ENCODE measurements at places on chromosomes 3 and 15. TPM values are rescaled to one million over a fixed set of nuclear protein-coding genes. Genes with fewer than 3 reads are reported as not detected.

Gene HHLA2
- not detected for total RNA-seq

Gene C3orf22
- not detected for total RNA-seq

Gene ZNF148
- total RNA-seq = 21.7 TPM

Gene OR4F6
- total RNA-seq = not detected

Gene FBXL22
- 0.20 TPM for total RNA-seq

Gene POPDC2
- total RNA-seq = under 0.01 TPM

Gene CCR3
- total RNA-seq = not detected

Gene MYO5C
- total RNA-seq = 0.20 TPM

Gene MON1A
- total RNA-seq = 13.6 TPM

Gene LRRC31
- total RNA-seq = not detected

Gene COL6A6
- under 0.01 TPM for total RNA-seq

Gene NOX5
- 0.37 TPM for total RNA-seq

Gene DPPA4
- total RNA-seq = not detected

Gene COL7A1
- 17.8 TPM for total RNA-seq
